ENCODE measurements at places on chromosomes 16 and 17. TPM values are rescaled to one million over a fixed set of nuclear protein-coding genes. Genes with fewer than 3 reads are reported as not detected.

Gene BAHCC1
- total RNA-seq: 6.5 TPM

Gene TP53TG3F
- 0.17 TPM for total RNA-seq

Gene HAS3
- total RNA-seq: 37.5 TPM

Gene PRR35
- 0.16 TPM for total RNA-seq

Gene ANKFN1
- total RNA-seq: 0.17 TPM

Gene ERI2
- total RNA-seq: 17.8 TPM

Gene MYO15A
- 0.36 TPM for total RNA-seq

Gene CLEC3A
- not detected for total RNA-seq

Gene KRTAP4-1
- total RNA-seq: 0.10 TPM

Gene TMEM238L
- total RNA-seq: not detected

Gene PTGES3L
- 1.0 TPM for total RNA-seq

Gene RNF157
- 11.2 TPM for total RNA-seq

Gene ABCC6
- 0.99 TPM for total RNA-seq

Gene PLXDC1
- 0.02 TPM for total RNA-seq

Gene KCNJ16
- 0.56 TPM for total RNA-seq

Gene MYBBP1A
- 99.0 TPM for total RNA-seq

Gene ACSM2A
- total RNA-seq: not detected

Gene MEIOC
- total RNA-seq: 2.4 TPM
